Left lung (tissue), 14 donors: ENCODE measurements at places on chromosomes 12 and 14. TPM values are rescaled to one million over a fixed set of nuclear protein-coding genes. Genes with fewer than 3 reads are reported as not detected.

The TAS2R8 gene
- polyA plus RNA-seq: not detected

The ARG2 gene
- polyA plus RNA-seq: 1.9 TPM

The CIPC gene
- polyA plus RNA-seq: 19.5 TPM

The KERA gene
- polyA plus RNA-seq: 0.18 TPM

The UBE3B gene
- 33.8 TPM for polyA plus RNA-seq
